ENCODE measurements at places on chromosomes 1 and 21.

- DNase-seq, result no peak
These were observed 1.3 kb downstream of the CRYZ start for GRCh38 chr1:74731399-74732052.

DNA sequence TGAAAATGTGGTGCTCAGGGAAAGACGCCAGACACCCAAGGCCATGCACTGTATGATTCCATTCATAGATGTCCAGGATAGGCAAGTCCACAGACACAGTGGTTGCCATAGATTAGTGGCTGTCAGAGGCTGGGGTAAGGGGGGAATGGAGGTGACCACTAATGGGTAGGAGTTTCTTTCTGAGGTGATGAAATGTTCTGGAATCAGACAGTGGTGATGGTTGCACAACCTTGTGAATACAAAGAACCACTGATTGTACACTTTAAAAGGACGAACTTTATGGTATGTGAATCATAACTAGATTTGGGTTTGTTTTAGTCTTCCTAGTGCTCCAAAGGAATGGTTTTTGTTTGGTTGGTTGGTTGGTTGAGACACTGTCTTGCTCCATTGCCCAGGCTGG is 51.7 kb downstream of the PRAMEF20 start:
- no peak for DNase-seq

DNA sequence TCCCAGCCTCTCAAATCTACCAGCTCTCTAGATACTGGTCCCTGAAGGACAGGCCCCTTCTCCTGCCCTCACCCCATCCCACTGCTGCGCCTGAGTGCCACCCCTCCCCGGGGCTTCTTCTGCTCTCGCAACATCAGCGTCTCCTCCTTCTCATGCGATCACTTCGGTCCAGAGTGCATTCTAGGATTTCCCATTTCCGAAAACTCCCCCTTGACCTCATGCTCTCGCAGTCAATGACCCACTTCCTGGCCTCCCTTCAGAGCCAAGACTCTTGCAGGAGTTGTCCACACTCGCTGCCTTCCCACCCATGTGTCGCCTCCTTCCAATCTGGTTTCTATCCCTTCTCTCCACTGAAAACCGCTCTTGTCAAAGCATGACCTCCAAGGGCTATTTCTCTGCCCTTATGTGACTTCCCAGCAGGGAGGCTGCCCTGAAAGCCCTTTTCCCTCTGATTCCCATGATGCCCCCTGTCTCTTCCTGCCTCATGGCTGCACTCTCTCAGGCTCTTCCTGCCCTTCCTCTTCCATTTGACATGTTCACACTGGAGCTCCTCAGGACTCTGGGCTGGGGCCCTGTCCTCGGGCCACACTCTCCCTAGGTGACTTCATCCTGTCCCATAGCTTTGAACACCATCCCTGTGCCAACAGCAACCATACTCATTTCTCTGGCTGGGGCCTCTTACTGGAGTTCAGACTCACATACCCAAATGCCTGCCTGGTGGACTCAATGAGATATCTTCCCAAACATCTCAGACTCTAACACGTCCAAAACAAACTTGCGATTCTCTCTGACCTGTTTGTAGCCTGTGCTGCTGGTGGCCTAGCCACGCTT is 46.0 kb downstream of the LDLRAD2 start:
- DNase-seq, result no peak

DNA sequence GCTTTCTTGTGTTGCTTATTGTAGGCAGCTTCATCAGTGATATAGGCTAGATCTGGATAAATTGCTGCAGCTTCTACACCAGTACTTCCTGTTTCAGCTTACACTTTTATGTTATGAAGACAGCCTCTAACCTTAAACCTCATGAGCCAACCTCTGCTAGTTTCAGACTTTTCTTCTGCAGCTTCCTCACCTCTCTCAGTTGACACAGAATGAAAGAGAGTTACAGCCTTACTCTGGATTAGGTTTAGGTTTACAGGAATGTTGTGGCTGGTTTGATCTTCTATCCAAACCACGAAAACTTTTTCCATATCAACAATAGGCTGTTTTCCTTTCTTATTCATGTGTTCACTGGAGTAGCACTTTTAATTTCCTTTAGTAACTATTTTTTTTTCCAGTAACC is 76.9 kb upstream of the RNPC3 start:
- DNase-seq, result no peak

- DNase-seq, result no peak
These were observed 8.7 kb downstream of the AGL start for GRCh38 chr1:99858881-99859280.

DNA sequence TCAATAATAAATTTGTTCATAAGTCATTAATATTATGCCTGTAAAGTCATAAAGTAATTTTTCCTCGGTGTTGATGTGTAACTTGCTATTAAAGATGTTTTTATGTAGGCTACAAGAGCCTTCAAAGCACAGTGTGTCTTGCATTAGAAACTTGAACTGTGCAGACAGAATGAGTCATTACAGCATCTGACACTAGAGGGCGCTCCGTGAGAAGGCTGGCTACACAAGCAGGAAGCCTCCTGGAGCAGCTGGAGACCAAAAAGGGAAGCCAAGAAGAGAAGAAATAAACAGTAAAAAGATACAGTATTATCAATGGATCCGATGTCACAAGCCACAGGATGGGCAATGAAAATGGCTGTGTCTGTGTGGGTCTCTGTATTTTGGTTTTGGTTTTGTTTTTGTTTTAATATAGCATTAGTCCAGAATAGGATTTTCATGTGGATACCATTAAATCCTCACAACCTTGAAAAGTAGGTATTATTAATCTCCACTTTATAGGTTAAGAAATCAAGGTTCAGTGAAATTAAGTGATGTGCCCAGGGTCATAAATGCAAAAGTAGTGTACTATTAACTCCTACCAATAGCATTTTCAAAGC is 16.1 kb upstream of the LRRC8D start:
- peak; percentile 93 for DNase-seq

GRCh38 chr1:206770531-206771337 is at the start of gene IL19:
TSS of gene IL19 (plus strand) at chr1:206770773. CDS start at chr1:206836663, 65,890 bp downstream.
- no peak for DNase-seq

DNA sequence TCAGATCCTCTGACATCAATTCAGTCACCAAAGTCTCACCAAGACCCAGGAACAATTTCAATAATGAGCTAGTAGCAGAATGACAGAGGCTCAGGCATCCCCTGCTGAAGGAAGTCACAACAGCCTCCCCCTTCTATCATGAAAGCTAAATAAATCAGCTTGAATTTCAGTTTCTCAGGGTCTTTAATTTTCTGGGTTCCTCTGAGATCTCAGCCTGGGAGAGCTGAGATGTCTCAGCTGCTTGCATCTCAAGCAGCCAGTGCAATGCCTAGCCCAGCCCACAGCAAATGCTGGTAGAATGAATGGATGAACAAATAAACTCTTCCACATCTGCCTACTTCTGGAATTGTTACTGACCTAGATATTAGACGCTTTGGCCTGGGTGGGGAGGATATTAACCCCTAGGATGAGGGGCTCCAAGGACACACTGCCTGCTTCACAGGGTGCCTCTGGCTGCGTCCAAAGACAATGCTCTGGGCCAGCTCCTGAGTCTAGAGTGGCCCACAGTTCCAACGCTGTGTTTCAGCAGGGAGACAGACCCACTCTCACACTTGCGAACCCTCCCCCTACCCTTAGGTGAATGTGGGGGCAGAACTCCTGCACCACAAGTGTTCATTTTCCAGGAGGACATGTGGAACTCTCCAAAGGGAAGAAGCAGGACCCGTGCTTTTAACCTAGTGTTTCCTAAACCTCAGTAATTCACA is 11.2 kb upstream of the LORICRIN start:
- DNase-seq, result no peak

GRCh38 chr21:17343055-17343454 is 169.8 kb upstream of the CXADR start:
- no peak for DNase-seq

DNA sequence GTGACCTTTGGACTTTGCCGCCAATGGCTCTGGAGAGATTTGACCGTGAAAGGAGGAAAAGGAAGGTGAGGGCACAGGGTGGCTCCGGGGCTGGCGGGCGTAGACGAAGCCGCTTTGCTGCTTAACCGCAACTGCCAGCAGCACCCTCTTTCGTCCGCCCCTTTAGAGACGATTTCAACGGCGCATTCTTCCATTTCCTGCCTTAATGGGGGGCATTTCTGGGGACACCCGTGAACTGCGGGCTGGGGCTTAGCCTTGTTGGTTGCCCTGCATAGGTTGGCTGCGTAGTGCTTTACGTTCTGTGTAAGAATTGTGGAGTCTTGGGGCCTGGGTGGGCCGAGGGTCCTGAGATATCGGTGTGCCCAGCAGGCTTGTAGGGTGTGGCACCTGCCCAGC is 6.7 kb upstream of the NPHP4 start:
- peak; percentile 29 for DNase-seq

DNA sequence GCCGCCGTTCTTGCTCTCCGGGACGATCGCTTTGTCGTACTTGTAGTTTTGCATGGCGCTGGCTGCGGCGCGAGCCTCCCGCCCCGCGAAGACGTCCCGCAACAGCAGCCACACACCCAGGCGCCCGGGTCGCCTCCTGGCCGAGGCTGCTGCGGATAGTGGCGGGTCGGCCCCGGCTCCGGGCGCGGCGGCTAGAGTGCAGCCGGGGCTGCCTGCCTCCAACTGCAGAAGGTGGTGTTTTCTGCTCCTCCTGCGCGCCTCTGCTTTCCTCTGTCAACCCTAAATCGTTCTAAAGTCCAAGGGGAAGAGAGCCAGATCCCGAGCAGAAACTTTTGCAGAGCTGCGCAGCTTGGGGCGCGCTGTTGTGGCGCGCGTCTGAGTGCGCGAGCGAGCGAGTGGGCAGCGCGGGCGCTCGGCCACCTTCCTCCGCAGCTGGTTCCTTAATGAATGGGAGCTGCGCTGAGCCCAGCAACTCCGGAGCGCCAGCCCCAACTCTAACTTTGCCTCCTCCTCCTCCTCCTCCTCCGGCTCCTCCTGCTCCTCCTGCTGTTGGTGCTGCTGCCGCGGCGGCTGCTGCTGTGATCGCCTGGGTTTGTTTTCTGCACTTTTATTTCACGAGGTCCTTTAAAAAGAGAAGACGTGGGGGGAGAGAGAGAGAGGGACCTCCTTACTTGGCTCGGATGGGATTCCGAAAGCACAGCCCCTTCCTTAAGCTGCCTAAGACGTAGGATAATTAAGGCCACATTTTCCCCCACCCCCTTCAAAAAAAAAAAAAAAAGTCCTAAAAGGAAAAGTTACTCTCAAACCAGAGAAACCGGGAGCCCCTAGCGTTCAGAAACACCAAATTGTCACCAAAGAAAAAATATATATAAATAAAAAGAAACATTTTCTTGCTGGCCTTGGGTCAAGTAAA is at the start of gene PLPP3:
Gene PLPP3 (minus strand): TSS at position 601 of the 913 bp plus-strand sequence. CDS start 547 bp downstream, at position 54.
- DNase-seq, result peak; percentile 91

DNA sequence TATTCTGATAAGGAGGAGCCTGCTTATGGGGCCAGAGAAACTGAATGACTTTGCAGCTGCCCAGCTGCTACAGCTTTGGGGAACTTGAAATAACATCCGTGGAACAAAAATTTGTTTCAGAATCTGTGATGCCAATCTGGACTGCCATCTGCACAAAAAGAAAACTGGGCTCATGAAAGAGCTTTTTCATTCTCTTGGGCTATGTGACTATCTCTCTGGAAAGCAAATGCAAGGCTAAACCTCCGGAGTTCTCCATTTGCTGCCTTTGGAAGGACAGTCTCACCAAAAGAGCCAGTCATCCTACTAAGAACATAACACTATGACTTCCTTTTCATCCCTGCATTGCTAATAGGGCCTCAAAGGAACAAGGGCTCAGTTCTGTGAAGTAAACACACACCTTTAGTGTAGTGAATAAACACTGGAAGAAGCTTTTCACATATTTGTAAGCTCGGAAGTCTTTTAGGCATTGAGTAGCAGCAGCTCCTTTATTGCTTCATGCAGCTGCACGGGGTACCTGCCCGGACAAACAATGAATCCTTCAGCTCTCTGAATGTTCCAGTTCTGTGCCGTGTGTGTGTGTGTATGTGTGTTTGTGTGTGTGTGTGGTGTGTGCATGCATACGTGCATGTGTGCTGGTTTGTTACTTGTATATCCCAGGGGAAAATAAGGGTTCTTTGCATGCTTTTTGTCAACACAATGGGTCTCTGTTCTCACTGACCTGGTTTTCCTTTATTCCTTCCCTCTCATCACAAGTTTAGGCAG is 255.5 kb upstream of the SGIP1 start:
- DNase-seq, result no peak

- no peak for DNase-seq
These were observed 36.8 kb upstream of the PTBP2 start for GRCh38 chr1:96684744-96685143.

DNA sequence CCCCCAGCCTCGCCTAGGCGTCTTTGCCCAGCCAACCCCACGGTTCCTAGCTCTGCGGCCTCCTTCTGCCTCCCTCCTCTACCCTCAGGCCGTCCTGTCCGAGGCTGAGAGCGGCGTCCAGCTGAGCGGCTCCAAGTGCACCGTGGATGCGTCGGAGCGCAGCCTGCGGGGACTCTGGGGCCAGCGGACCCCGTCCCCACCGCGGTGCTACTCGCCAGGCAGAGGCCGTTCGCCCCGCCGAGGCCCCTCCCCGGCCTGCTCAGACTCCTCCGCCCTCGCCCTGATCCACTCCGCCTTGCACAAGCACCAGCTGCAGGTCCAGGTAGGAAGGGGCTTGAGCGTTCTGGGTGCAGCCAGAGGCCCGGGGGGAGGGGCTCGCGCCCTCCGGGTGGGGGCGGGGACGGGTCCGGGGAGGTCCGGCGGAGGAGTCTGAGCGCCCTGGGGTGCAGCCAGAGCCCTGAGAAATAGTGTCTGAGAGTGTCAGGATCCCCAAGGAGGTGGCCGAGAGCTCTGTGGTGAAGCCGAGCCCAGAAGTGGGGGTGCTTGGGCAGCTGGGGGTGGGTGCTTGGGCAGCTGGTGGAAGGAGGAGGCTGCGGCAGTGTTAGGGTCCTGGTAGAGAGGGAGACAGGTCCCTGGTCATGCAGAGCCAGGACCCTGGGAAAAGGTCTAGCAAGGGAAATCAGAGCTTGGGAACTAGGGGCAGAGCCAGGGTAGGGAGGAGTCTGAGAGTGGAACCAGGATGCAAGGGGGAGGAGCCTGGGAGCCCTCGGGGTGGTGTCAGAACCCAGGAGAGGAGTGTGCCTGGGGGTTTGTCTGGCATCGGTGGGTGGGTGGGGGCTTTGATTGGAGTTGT is 3.2 kb upstream of the NBPF3 start:
- no peak for DNase-seq

- DNase-seq, result no peak
These were observed 18.0 kb upstream of the COX20 start for GRCh38 chr1:244817415-244817894.

DNA sequence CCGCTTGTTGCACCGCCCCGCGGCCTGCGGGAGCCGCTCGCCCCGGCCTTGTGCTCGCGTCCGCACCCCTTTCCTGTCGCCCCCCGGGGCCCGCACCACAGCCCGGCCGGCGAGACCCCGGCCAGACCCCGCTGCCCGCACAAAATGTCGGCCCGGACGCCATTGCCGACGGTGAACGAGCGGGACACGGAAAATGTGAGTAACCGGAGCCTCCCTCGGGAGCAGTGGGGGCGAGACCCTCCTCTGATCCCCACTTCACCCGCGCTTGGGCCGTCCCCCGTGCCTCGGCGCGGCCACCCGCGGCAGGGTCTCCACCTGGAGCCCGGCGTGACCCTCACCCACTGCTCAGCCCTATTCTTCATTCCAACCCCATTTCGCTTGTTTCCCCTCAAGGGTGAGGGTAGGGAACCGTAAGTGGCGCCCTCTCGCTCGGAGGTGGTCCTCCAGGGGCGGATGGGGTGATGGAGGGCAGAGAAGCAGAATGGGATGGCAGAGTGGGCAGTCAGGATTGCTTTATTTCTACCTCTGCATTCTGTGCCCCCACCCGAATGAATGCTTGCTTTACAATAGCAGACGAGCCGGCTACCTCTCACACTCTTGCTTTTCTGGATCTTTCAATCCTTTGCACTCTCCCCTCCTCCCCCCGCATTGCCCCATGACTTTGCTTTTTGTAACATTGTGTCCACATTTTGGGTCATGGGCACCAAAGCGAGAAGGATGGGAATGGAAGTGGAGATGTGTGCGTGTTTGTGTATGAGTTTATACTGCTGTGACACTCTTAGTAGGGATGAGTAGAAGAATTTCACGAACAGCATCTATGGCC is 954 bp downstream of the MARK1 start:
- no peak for DNase-seq
